Astrocyte of the hippocampus (primary cell): ENCODE measurements at places on chromosomes 12 and 14.

DNA sequence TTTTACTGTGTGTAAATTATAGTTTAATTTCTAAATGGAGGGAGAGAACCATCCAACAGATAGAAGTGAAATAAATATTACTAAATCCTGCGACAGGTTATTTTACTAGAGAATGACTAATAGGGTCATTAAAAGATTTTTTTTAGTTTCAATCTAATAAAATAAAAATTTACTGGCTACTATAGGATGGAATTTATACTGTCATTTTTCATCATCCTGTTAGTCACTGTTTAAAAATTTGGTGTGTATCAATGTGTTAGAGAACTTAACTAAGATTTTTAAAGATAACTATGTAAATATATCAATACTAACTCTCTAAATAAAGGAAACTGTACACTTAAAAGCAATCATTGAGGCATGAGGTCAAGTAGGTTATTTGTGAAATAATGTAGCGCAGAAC is 41.1 kb upstream of the CDKN3 start:
- no peak for DNase-seq

DNA sequence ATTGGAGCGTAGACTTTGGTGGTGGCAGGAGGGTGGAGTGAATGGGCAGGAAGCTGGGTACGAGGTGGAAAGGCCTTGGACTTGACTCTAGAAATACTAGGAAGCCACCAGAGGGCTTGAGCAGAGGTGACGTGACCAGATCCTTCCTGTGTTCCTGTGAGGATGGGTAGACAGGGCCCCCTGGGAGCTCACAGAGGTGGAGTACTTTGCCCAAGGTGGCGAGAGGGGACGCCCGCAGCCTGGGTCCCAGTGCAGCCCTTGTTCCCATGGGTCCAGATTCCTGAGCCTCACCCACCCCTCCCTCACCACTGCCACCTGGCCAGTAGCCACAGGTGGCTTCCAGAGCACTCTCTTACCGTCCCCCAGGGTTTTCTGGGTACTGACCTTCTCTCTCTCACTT is 89.8 kb downstream of the KIF26A start:
- DNase-seq = no peak

GRCh38 chr12:52359621-52360061 is 7.6 kb downstream of the KRT85 start:
- no peak for DNase-seq

DNA sequence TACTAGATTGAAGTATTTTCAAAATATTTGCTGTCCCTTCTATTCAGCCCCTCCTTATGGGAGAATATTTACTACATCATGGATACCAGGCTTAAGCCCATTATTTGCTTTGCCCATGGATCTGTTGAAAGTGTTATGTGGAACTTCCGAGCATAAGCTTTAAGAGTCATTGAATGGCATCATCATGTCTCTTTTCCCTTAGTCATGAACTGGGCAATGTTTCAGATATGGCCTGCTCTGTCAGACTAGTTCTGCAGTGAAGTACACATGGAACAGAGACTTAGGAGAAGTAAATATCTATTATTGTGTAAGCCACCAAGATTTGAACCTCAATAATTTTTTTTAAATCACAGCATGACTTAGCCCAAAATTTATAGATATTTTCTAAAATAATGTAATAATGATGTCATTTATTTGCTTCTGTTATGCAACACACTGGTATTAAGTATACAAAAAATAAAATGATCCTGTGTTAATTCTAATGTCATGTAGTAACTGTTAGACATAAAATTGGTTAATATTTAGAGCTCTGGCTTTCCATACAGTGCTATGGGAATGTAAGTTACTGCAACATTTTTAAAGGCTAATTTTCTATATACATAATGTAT is 1097.3 kb downstream of the SLC16A7 start:
- DNase-seq = no peak

- peak; percentile 71 for DNase-seq
Measured at GRCh38 chr12:131793243-131794022, 34.8 kb upstream of the MMP17 start.

GRCh38 chr14:21083565-21084325 is 13.6 kb downstream of the ARHGEF40 start:
- DNase-seq = no peak

DNA sequence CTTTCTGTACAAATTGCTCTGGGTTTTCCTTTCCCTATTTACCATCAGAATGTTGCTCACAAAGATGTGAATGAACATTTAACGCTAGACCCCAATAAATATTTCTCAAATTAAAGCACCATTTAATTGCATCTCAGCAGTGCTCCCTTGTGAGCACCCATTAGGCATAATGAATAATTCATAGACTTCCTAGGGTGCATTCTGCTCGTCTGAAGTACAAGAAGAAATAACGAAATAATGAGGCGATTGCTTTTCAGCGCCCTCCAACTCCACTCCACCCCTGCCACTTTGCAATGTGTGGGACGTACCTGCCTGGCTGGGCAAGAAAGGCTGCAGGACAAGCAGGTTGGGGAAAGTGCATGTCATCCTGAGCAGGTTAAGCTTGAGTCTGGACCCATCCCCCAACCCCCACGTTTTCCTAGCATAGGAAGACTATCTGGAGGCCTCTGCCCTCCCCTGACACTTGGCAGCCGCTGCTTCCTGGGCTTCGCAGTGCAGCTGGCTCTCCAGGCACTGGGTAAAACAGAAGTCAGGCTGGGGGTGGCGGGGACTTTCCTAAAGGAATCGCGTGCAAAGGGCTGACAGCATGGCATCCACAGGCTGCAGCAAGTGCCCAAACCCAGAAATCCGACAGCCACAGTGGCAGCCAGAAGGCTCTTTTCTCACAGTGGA is 253.7 kb downstream of the DUSP6 start:
- peak; percentile 62 for DNase-seq

DNA sequence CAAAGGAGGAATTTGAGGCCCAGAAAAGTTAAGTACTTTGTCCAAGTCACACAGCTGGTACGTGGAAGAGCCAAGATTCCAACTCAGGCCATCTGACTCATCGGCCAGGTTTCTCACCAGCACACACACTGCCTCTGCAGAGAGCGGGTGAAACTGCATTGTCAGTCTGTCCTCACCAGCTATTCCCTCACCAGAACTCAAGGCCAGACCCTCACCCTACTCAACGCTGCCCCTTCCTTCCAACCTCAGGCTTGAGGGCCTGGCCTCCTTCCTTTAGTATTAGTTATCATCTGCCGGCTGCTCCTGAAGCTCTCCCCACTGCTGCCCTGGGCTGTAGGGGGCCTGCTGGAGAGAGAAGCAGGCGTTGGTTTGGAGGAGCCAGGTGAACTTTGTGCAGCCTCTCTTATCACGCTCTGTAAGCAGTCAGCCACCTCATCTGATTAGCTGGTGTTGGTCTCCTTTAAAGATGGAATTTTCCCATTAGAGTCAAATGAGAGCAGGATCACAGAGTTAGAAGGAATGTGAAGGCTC is 16.6 kb upstream of the PLEK2 start:
- DNase-seq = peak; percentile 60

- no peak for DNase-seq
Measured at GRCh38 chr14:86539361-86540070, 1009.6 kb downstream of the FLRT2 start.

DNA sequence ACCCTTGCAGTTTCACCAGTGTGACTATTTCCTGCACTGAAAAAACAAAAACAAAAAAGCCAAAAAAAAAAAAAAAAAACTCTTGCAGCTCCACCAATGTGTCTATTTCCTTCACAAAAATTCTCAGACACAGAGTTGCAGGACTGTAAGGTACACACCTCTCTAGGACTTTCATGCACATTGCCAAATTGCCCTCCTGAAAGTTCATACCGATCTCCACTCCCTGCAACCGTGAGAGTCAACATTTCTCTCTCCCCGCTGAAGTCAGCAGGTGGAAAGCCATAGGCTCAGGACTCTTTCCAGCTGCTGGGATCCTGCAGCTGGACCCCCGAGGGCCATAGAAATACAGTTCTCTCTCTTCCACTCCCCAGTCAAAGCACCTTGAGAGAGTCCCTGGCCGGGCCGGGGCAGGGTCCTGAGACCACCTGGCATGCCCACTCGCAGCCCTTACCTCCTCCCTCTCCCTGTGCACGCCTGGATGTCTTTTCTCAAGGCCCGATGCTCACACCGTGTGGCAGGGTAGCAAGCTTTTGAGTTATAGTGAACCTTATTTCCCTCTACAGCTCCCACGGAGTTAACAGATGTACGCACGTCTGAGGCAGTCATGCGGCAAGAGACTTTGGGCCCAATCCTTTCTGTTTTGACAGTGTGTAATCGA is 23.6 kb downstream of the MMAB start:
- DNase-seq = no peak

- peak; percentile 8 for DNase-seq
Measured at GRCh38 chr12:9751204-9752144, 9.2 kb downstream of the CD69 start.

DNA sequence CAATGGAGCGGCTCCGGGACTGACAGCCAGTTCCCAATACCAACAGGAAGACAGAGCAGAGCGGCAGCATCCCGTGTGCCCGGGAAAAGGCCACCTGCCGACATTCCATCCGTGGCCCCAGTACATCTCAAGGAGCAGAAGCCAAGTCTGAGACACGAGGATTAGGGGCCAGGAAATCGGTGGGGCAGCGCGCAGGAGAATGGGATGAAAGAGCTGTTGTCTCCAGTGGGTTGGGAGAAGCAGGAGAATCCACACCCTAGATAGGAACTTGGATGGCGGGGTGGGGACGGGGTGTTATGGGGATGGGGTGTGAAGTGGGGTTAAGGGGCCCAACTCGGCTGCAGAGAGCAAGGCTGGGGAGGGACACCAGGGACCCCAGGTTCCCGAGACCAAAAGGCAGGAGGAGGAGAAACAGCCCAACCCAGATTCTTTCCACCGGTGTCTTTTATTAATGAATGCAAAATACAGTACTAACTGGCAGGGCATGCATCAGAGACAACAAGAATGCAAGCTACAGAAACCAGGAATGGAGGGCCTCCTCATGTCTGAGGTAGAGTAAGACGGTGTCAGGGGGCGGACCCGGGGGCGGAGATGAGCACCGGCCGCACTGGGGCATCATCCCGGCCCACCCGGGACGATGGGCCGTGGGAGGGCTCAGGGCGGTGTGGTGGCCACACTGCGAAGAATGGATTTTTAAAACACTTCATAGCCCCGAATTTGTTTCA is 50.3 kb downstream of the BEGAIN start:
- DNase-seq = no peak

- DNase-seq = no peak
Measured at GRCh38 chr14:21102521-21103410, 1.9 kb downstream of the TMEM253 start.

DNA sequence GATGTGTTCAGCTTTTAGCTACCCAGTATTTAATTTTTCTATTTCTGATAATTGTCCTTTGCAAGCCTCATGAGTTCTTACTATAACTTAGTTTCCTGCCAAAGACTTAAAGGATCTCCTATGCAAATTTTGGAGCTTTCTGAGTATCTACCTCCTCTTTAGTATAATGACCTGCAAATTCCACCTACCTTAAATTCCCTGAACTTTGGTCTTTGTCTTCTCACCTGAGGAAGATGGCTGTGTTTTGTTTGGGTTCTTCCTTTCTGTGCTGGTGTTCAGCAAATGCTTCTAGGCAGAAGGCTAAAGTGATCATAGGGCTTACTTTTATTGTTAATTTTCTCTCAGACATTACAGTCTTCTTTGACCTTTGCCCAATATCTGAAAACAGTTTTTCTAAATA is 142.8 kb downstream of the FUT8 start:
- DNase-seq = no peak

DNA sequence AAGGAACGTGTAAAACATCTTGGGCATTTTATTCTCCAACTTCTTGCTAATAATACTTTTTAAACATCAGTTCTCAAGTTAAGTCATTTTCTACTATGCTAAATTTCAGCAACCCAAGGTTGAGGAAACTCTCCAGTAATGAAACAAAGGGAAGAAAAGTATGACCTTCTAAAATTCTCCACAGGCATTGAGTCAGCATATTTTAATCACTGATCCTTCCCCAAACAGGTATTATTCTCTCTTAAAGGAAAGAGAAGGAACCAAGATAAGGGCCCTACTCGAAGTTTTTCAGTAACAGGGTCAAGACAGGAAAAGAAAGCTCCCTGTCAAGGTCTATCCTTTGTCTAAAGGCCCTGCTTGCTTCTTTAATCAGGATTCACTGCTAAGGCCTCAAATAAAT is 3.0 kb downstream of the KICS2 start:
- no peak for DNase-seq

GRCh38 chr14:73264885-73265720 is 27.8 kb downstream of the PAPLN start:
- no peak for DNase-seq

DNA sequence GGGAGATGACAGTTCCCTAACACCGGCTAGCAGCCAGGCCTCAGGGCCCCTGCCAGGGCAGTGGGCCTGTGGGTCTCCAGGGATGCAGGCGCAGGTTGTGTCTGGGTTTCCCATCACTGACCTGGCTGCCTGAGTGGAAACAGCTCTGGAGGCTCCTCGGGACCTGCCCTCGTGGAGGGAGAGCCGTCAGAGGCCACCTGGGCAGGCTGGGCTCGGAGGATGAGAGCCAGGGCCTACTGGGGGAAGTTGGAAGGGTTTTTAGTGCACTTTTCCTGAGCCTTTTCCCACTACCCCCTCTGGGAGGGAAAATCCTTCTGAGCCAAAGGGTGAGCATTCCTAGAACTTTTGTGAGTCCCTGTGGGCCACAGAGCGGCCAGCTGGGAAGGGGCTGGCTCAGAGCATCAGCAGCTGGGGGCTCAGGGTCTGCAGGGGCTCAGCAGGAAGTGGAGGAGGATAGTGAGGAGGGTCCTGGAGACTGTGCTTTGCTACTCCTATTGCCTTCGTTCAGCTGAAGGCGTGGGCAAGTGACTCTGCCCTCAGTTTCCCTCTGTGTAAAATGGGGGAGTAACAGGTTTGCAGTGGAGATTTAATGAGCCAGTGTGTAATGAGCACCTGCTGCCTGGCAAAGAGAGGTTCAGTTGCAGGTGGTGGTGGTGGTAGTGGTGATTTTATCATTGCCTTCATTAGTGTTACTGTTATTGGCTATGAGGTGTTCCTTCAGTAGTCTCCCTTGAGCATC is 1.8 kb downstream of the SH2B3 start:
- peak; percentile 26 for DNase-seq

GRCh38 chr14:85587151-85587711 is 57.3 kb downstream of the FLRT2 start:
- DNase-seq = peak; percentile 78

DNA sequence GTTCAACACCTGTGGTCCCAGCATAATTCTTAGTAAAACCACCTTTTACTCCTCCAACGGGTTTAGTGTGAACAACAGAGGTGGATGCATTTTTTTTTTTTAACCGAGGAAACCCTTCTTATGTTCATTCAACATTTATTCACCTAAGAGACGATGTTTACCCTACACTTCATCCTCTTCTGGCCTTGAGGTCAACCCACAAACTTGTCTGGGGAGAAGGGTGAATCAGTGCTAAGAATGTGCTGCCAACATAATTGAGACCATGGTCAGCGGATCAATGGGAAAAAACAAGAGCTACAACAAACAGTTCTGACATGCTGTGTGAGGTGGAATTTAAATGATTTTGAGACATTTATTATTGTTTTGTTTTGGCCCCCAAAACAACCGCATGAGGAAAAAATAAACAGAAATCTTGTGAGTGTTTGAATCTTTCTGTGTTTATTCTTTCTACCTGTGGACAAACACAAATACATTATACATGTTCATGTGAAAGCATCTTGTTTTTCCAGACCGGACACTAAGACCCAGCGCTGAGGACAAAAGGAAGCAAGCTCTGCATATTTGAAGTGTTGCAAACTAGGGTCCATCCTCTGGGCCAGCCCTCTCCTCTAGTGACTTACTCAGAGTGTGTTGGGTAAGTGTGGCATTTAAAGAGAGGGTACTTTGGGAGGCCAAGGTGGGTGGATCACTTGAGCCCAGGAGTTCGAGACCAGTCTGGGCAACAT is 5.1 kb upstream of the USP30 start:
- peak; percentile 50 for DNase-seq
